ENCODE measurements at places on chromosomes 5 and 9.

DNA sequence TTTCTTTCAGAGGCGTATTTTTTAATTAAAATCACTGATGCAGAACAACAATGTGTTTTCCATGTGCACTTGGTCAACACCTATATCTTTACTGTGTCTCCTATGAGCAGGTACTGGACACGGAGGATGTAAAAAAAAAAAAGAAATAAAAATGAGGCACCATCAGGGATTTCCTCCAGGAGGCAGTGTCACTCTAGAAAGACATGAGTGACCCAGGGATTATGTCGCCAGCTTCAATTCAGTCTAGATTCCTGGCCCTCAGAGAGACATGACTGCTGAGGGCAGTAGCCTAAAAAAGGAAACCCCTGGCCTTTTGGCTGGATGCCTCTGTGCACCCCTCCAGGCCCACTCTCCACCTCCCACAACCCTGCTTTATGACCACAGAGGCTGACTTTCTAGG is 18.3 kb upstream of the IL33 start:
- no peak for DNase-seq

GRCh38 chr9:73243078-73243477 is 91.4 kb downstream of the ANXA1 start:
- no peak for DNase-seq

GRCh38 chr5:172721455-172722326 is 49.3 kb downstream of the DUSP1 start:
- no peak for DNase-seq

- DNase-seq, result no peak
Measured at GRCh38 chr5:155564541-155564940, 551.0 kb downstream of the KIF4B start.

DNA sequence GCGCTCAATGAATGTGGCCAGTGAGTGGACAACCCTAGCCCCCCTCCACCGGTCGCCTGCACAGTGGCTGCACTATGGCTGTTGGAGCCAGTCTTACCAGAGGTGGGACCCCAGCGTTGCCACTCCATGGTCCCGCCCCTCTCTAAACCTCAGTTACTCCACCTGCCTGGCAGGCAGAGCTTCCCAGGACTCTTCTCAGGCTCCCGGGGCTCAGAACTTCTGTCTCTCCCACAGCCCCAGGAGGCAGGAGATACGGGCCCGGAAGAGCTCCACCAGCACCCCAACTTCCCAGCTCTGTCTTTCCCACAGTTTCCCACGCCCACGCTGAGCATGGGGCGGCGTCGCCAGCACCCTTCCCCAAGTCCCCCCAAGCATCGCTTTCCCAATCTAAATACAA is 975 bp downstream of the RASGEF1C start:
- DNase-seq, result no peak

DNA sequence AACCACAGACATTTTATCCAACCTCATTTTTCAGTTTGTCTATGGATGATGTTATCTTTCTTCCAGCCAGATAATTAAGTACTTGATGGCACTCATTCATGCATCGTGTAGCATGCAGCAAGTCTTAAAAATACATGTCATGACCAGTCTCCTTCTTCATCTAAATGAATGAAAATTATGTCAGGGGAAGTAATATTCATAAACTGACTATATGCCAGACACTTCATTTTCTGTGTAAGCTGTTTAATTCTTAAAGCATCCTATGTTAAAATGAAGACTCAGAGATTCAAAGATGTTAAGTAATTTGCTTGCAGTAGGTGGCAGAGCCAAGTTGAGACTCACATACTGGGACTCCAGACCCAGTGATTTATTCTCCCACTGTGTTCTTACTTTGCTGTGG is 181.7 kb upstream of the CD180 start:
- no peak for DNase-seq

GRCh38 chr5:85441156-85441555 is 1056.5 kb upstream of the EDIL3 start:
- DNase-seq, result no peak

DNA sequence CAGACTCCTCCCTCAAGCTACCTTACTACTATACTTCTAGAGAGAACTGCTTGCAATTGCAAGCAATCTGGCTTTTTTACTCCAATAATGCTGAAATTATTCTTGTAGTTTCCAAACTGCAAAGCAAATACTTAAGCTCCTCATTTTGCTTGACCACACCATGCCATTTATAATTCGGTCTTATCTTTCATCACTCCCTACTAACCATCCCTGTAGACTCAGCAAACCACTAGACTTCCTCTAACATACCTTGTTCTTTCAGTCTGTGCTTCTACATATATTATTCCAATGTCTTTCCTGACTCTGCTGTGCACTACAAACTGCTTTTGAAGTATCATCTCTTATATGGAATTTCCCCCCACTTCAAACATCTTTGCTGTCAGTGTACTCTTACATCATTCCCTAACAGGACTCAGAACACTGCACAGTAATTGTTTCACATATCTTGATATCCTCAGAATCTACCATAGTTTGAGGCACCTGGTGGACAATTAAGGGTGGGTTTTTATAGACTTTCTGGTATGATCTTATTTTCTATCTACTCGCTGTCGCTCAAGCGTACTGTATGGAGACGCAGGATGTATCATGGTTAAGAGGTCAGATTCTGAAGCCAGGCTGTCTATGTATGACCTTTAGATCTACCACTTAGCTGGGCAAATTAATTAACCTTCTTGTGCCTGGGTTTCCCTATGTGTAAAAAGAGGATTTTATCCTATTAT is 2.8 kb downstream of the IL6ST start:
- DNase-seq, result no peak

DNA sequence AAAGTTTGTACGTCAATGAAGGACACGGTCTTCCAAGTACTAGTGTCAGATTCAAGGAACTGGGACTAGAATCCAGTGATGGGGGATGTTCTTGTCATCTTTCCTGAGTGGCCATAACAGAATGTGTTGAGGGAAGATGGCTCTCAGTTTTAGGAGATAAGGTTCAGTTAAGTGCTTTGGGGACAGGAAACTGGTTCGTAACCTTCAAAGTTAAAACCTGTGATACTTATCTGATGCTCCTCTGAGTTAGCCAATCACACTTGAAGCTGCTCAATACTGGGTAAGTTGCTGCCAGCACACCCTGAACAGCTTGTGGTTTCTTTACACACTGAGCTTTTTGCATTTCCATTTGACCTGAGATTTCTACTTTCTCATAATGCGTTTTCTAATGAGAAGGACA is 64.4 kb downstream of the PIK3R1 start:
- no peak for DNase-seq

DNA sequence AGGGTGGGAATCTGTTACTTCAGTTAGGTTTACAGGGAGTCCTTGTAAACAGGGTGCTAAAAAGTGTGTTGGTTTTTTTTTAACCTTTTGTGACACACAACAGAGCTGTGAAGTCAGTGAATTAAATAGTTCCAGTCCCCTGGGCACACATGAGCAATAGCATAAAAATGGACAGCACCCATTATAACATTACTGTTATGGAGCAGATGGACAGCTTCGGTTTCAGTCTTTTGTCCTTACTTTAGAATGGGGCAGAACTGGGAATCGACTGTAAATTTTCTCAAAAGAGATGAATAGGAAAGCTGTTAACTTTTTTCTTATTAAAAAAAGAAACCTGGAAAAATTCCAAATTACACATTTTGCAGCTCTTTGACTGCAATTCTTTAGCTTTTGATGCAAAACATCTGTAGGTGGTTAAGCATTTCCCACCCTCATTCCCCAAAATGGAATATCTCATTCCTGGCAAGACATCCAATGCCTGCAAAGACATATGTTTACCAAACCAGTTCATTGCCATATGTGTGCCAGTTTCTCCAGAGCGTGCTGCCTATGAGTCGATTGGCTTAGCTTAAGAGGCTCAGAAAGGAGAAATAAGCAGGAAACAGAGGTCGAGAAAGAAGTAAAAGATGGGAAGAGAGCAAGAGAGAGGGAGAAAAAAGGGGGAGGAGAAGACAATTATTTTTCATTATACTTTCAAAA is 212.3 kb upstream of the TMEM161B start:
- no peak for DNase-seq

- DNase-seq, result no peak
Measured at GRCh38 chr5:116847960-116848359, 273.3 kb upstream of the SEMA6A start.

DNA sequence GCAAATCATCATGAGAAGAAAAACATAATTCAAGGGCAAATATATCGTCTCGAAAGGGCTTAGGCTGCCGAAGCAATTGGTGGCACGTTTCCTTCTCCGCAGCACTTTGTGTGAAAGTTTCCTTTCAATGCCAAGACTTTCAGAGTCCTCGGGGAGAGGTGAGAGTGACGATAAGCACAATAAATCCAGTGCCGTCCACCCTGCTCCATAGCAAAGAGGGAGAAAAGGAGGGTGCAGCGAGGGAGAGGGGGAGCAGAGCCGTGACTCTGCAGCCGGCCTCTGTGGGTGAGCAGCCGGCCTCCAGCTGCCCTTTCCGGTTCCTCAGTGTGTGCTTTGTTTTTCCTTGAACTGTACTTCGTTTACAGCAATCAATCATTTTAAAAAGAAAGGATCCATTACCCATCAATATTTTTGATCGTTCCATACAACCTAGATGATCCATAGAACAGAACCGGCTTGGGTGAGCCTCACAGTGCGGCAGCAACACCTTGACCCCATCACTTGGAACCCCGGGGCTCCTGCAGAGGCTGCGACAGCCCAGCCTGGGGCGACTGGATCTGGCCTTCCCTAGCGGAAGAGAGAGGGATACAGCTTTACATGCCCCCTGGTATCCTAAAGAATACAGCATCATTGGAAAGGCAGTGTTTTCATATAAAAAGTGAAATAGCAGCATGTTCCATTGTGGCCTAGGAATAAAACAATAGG is 247.0 kb upstream of the IRX4 start:
- no peak for DNase-seq

GRCh38 chr5:17156463-17156862 is 61.0 kb upstream of the BASP1 start:
- no peak for DNase-seq

DNA sequence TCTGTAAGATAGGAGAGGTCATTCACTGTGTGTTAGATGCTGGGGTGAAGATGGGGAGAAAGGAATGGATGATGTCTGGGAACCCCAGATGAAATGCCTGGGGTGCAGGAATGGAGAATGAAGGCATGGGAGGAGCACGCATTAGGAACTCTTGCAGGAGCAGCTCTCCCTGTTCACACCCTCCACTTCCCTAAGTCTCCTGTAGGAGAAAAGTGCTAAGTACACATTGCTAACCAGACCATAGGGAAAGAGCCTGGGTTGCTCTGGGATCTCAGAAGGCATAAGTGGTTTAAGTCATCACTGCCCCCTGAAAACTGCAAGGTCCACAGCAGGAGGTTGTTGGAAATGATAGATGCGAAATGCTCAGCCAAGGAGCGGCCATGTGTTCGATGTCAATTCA is 163.1 kb downstream of the SEC61B start:
- no peak for DNase-seq

All from Panc1 (cell line).